ENCODE measurements at places on chromosomes 13 and 19.
A peak's percentile ranks its signal among the peaks of the same experiment; 100 is the strongest.

DNA sequence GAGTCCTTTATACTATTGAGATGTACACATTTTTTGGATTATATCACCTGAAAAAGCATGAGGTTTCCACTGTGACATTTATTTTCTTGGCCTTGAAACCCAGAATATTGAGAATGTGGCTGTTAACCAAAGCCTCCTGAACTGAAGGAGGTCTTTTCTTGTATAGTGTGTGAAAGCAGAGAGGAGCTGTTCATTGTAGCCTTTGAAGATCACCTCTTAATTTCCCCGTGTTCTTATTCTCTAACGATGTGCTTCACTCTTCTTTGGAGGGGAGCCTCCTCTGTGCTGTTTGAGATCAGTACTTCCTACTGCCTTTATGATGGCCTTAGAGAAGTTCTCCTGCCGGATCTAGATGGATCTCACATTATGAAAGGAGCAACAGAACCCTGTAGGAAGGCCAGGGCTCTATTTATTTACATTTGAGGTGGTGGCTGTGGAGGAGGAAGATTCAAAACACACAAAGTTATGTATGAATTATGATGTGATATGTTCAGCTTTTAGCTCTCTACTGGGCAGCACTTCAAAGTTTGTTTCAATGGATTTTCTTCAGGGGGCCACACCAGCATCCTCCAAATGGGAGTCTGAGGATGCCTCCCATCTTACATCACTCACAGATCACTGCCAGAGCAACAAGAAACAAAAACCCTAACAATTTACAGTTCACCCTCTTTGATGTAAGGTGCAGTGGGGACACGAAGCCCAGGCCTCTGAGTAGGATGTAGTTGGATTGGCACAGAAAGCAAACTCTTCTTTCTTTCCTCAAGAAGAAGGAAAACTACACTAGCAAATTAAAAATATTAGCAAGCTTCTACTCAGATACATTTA lies 322.3 kb downstream of the DLEU7 start:
- no peaks in the 10 kb centered on the region for H3K27me3 ChIP-seq
- no peak for DNase-seq
- peak overlapping the region; percentile 51 for H3K27ac ChIP-seq
- peaks cover 13% of the 10 kb centered on the region for H3K4me1 ChIP-seq
- no peak overlapping the region for H3K4me3 ChIP-seq
- H3K36me3 ChIP-seq, result no peaks in the 10 kb centered on the region

DNA sequence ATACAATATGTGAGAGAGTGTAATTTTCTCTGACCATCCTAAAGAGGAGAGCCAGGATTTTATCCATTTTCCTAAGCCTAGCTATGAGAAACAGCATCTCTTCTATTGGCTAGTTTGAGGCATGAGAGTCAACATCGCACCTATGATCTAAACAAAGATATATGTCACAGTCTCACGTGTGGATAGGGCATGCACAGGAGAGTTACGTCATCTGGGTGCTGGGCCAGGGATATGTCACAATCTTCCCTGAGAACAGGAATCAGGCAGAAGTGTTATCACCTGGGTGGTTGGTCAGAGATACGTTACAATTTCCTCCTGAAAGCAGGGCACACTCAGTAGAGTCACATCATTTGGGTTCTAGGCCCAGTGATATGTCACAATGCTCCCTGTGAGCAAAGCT lies 53.9 kb upstream of the ZNF730 start:
- H3K27ac ChIP-seq, result no peak overlapping the region
- no peaks in the 10 kb centered on the region for H3K36me3 ChIP-seq
- H3K27me3 ChIP-seq, result no peaks in the 10 kb centered on the region

- H3K27me3 ChIP-seq, result no peaks in the 10 kb centered on the region
- no peaks in the 10 kb centered on the region for H3K36me3 ChIP-seq
- H3K27ac ChIP-seq, result no peak overlapping the region
- H3K4me1 ChIP-seq, result no peaks in the 10 kb centered on the region
- H3K4me3 ChIP-seq, result no peak overlapping the region
These were observed 1.3 kb upstream of the CD177 start for GRCh38 chr19:43351998-43352746.

DNA sequence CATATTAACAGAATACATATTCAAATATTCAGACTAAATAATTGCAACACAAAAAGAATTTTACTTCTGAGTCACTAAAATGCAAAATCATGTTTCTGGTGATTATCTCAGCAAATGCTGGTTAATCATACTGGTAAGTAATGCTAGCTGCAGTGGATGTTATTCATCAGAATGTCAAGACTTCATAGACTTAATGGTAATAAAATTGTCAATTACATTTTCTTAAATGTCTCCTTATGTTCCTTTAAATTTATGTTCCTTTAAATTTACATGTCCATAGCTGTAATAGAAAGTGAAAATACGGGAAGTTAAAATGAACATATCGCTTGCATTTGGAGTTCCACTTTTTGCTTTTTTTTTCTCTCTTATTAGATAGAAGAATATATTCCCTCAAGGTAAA lies 853.0 kb downstream of the SLITRK6 start:
- no peaks in the 10 kb centered on the region for H3K4me1 ChIP-seq
- no peak overlapping the region for H3K4me3 ChIP-seq
- no peak for DNase-seq
- no peaks in the 10 kb centered on the region for H3K27me3 ChIP-seq
- no peak overlapping the region for H3K27ac ChIP-seq

DNA sequence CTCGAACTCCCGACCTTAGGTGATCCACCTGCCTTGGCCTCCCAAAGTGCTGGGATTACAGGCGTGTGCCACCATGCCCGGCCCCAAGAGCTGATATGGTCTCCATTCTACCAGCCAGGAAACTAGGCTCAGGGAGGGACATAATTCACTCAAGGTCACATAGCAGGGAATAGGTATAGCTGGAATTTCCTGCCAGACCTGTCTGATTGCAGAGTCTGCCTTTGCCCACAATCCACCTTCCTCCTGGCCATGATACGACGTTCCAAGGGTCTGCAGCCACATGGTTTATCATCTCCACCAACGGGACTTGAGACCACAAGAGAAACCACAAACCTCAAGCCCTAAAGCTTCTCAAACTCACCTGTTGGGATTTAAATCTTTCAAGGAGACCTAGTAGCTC lies 32.0 kb downstream of the ZNRF4 start:
- no peak overlapping the region for H3K27ac ChIP-seq
- no peaks in the 10 kb centered on the region for H3K4me1 ChIP-seq
- H3K27me3 ChIP-seq, result no peaks in the 10 kb centered on the region
- H3K36me3 ChIP-seq, result no peaks in the 10 kb centered on the region

DNA sequence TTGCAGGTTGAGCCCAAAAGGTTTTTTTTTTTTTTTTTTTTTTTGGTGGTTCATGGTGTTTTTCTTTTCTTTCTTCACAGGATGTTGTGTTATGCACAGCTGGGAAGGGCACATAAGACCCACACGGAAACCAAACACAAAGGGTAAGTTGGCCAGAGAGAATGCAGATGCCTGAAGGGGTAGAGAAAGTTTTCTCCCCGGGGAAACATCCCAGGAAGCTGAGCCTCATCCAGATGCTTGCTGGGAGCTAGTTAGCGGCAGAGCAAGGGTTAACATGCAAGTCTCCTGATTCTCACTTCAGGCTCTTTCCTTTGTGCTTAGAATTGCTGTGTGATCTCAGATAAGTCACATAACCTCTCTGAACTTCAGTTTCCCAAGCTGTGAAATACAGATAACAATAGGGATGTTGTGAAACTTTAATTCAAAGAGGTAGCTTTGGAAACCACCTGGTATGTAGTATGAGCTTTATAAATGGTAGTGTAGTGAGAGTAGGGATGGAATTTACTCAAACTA lies 3.1 kb downstream of the ADGRE1 start:
- no peaks in the 10 kb centered on the region for H3K36me3 ChIP-seq
- no peaks in the 10 kb centered on the region for H3K4me1 ChIP-seq
- DNase-seq, result no peak
- peaks cover 2% of the 10 kb centered on the region for H3K27me3 ChIP-seq
- H3K4me3 ChIP-seq, result no peak overlapping the region
- H3K27ac ChIP-seq, result no peak overlapping the region

GRCh38 chr13:51781246-51782022 lies 22.5 kb downstream of the DHRS12 start:
- H3K36me3 ChIP-seq, result no peaks in the 10 kb centered on the region
- no peak overlapping the region for H3K4me3 ChIP-seq
- H3K27ac ChIP-seq, result no peak overlapping the region
- no peak for DNase-seq
- H3K4me1 ChIP-seq, result no peaks in the 10 kb centered on the region

DNA sequence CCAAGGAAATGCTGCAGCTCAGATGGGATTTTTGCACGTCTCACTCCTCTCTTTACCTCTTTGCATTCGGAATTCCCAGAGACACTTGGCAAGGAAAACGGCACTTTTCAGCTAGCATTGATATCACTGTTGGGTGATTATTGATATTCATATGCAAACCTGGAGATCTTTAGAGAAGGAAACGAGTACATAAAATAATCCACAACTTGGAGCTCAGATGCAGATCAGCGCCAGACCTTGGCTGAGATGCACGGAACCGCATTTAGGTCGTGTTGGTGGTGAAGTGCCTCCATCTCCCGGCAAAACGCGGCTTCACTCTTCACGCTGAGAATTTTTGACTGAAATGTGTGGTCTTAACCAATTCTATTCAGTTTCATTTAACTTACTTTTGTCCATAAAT lies 77.2 kb upstream of the ARHGEF7 start:
- no peak for DNase-seq
- no peak overlapping the region for H3K27ac ChIP-seq
- H3K4me1 ChIP-seq, result 0 out of 2 replicates have a peak, but pooled peaks cover 4% of the 10 kb centered on the region
- peaks cover 7% of the 10 kb centered on the region for H3K27me3 ChIP-seq
- no peak overlapping the region for H3K4me3 ChIP-seq

DNA sequence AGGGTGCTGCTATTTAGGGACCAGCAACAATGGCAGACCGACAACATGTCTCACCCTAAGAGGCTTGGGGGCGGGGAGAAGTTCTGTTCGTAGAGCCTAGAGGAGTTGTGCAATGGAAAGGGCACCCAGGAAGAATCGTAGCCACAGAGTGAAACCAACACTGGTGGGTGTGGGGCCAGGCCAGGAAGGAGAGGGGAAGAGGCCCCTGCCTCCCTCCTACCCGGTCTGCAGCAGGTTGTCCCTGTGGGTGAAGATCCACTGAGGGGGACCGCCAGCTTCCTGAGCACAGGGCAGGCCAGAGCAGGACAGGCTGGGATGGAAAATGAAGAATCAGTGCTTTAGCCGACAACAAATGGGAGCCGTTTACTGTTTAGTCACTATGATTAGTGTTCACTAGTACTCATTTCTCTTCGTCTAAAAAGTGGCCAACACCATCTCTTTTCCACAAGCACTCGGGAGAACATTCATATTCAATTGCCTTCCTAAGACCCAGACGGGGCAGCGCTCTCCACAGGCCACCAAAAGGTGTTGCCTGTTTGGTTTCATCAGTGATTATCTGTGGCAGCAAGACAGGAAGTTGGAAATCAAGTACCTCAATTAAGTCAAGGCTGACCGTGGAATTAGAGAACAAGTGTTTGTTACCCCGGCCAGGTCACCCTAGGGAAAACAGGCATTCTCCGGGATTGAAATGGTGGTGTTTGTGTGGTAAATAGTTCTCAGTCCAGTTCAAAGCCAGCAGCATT lies 1.1 kb upstream of the ATP11A start:
- DNase-seq, result no peak
- H3K4me3 ChIP-seq, result peak overlapping the region; percentile 76
- H3K4me1 ChIP-seq, result peaks cover 13% of the 10 kb centered on the region
- no peaks in the 10 kb centered on the region for H3K36me3 ChIP-seq
- H3K27me3 ChIP-seq, result no peaks in the 10 kb centered on the region

DNA sequence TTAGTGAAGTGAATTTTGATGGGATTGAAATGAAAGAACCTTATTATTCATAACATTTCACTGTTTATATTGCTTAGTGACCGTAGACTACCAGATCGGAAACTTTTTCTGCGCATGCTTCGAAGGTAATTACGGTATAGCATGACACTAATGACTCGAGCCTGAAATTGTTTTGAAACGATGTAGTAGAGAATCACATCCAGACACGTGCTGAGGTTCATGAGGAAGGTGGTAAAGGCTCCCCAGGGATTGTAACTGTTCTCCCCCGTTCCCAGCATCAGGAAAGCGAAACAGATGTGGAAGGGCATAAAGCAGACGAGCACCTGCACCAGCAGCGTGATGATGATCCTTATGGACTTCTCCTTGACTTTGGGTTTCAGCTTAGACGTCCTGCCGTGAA lies 3.3 kb downstream of the GPR18 start:
- no peak overlapping the region for H3K27ac ChIP-seq
- no peak overlapping the region for H3K4me3 ChIP-seq
- no peaks in the 10 kb centered on the region for H3K27me3 ChIP-seq
- no peaks in the 10 kb centered on the region for H3K36me3 ChIP-seq
- no peaks in the 10 kb centered on the region for H3K4me1 ChIP-seq

DNA sequence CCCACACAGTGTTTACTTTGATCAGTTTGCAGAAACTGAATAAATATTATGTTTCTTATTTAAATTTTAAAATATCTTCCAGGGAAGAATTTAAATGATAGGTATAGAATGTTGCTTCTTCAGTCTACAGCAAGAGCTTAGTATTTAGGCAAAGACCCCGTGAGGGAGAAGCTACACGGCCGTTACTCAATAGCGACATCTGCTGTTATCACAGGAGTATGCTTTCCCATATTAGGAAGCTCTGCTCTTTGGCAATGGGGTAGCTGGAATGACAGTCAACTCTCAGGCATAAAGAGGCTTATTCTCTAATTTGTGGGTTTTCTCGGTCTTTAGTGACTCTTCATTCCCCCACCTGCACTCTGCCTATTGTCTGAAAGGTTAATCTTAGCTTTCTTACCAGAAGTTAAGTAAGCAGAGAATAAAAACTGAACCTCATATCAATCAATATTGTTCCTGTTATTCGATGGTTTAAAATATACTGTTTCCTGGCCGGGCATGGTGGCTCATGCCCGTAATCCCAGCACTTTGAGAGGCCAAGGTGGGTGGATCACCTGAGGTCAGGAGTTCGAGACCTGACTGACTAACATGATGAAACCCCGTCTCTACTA lies 13.2 kb upstream of the LHFPL6 start:
- no peak overlapping the region for H3K4me3 ChIP-seq
- H3K36me3 ChIP-seq, result no peaks in the 10 kb centered on the region
- no peak for DNase-seq
- H3K27me3 ChIP-seq, result no peaks in the 10 kb centered on the region
- H3K4me1 ChIP-seq, result no peaks in the 10 kb centered on the region
- H3K27ac ChIP-seq, result no peak overlapping the region

DNA sequence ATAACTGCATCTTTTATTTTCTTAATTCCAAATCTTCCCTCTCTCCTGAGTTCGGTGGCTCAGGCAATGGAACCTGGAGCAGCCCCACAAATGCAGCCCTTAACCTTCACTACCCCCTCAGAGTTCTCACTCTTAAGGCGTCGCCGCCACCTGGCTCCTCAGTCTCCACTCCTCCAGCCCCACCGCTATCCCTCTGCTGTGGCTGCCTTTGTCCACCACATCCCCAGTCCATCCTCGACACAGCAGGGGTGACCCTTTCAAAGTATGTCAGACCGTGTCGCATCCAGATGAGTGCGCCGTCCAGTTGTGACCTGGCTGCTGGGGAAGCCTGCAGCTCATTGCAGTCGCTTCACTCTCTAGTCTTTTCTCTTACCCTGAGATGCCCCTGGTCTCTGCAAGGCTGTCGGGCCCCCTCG lies 1.0 kb downstream of the SPPL2B start:
- H3K4me1 ChIP-seq, result peaks cover 14% of the 10 kb centered on the region
- H3K4me3 ChIP-seq, result peak overlapping the region; percentile 85
- peaks cover 3% of the 10 kb centered on the region for H3K36me3 ChIP-seq
